ENCODE measurements at places on chromosomes 1 and 21.

- no peak for DNase-seq
Measured at GRCh38 chr1:231057410-231057809, 17.4 kb upstream of the FAM89A start.

DNA sequence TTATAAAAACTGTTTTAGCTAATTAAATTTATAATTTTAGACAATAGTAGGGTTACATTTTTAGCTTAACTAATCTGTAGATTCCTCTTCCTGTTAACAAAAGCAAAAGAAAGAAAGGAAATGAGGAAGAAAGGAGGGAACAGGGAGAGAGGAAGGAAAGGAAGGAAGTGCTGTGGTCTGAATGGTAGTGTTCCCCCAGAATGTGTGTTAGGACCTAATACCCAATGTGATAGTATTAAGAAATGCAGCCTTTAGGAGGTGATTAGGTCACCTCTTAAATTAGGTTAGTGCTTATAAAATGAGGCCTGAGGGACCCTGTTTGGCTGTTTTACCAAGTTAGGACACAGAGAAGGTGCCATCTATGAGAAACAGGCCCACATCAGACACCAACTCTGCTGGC is 136.9 kb upstream of the SAMSN1 start:
- no peak for DNase-seq

- DNase-seq, result no peak
Measured at GRCh38 chr1:237387144-237387505, 345.1 kb downstream of the RYR2 start.

DNA sequence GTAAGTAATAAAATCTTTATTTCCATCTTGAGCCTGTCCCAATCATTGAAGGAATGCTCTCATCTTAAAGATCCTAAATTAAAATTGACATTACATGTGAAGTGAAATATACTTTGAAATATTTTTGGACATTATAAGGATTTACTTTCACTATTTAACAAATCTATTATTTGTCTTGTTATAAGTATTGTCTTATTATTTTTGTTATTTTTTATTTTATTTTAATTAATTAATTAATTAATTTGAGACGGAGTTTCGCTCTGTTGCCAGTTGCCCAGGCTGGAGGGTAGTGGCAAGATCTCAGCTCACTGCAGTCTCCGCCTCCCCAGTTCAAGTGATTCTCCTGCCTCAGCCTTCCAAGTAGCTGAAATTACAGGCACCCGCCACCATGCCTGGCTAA is 343.2 kb downstream of the DPYD start:
- DNase-seq, result no peak

GRCh38 chr1:11731691-11732283 is 4.1 kb upstream of the AGTRAP start:
- DNase-seq, result no peak

DNA sequence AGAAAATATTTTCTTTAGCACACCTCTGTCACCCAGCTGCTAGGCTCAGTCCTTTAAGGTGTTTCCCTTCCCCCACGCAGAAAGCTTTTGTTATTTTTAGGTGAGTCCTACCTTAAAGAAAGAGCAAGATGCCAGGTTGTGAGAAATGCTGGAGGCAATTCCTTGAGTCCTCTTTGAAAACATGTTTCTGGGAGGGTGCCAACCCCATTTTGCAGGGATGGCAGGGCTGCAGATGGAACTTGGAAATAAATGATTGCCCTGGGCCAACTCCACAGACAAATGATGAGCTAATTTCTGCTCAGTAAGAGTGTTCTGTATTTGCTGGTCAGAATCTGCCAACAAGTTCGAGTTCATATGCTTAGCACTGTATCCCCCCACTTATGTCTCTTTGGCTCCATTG is 119.2 kb upstream of the RAB3GAP2 start:
- DNase-seq, result no peak

GRCh38 chr1:16938351-16939321 is 16.9 kb downstream of the CROCC start:
- no peak for DNase-seq

- DNase-seq, result no peak
Measured at GRCh38 chr1:209434631-209435217, 148.8 kb upstream of the CAMK1G start.

- DNase-seq, result no peak
Measured at GRCh38 chr1:82486468-82486867, 685.7 kb downstream of the ADGRL2 start.

- DNase-seq, result peak; percentile 17
Measured at GRCh38 chr1:226061841-226062557, 517 bp upstream of the H3-3A start.

DNA sequence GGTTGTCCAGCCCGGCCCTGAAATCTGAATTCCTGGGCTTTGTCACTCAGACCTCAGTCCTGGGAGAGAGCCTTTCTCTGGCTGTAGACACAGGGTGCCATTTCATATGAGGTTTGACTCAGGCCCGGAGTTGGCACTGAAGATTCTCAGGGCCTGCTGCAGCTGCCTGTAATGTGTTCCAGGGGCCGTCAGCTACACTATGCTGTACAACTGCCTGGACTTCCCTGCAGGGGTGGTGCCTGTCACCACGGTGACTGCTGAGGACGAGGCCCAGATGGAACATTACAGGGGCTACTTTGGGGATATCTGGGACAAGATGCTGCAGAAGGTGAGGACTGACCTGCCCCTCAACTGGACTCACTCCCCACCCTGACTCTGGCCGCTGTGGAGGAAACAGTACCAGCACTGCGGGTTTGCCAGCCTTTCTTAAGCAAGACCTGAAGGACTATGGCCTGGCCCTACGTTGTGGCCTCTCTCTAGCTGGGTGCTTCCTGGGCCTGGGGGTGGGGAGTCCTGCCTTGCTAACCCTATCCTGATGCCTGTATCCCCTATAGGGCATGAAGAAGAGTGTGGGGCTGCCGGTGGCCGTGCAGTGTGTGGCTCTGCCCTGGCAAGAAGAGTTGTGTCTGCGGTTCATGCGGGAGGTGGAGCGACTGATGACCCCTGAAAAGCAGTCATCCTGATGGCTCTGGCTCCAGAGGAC is 18.9 kb downstream of the FAAH start:
- no peak for DNase-seq

- no peak for DNase-seq
Measured at GRCh38 chr21:17545007-17545406, 32.2 kb downstream of the CXADR start.

- no peak for DNase-seq
Measured at GRCh38 chr1:101178688-101179491, 57.9 kb upstream of the S1PR1 start.

- no peak for DNase-seq
Measured at GRCh38 chr1:116078699-116079223, 32.4 kb upstream of the MAB21L3 start.

DNA sequence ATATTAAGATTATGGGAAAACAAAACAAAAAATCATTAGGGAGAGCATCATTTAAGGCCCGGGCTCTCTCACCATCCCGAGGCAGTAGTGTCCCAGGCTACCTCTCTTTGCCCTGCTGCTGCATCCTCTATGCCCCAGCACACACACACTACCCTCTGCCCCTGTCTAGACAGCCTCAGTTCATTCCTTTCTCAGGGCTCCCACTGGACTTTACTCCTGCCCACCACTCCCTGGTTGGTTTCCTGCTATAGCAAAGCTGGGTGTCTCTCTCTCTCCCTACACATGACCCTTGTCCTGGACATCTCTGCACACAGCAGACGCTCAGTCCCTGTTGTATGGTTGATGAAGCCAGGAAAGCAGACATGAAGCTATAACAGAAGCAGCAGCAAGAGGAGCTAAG is 30.7 kb downstream of the GNG12 start:
- DNase-seq, result no peak

GRCh38 chr1:209398313-209398991 is 185.1 kb upstream of the CAMK1G start:
- DNase-seq, result no peak

GRCh38 chr1:233144434-233144833 is 151.1 kb downstream of the PCNX2 start:
- DNase-seq, result no peak

GRCh38 chr1:39835935-39836594 is 47.2 kb downstream of the TRIT1 start:
- no peak for DNase-seq

DNA sequence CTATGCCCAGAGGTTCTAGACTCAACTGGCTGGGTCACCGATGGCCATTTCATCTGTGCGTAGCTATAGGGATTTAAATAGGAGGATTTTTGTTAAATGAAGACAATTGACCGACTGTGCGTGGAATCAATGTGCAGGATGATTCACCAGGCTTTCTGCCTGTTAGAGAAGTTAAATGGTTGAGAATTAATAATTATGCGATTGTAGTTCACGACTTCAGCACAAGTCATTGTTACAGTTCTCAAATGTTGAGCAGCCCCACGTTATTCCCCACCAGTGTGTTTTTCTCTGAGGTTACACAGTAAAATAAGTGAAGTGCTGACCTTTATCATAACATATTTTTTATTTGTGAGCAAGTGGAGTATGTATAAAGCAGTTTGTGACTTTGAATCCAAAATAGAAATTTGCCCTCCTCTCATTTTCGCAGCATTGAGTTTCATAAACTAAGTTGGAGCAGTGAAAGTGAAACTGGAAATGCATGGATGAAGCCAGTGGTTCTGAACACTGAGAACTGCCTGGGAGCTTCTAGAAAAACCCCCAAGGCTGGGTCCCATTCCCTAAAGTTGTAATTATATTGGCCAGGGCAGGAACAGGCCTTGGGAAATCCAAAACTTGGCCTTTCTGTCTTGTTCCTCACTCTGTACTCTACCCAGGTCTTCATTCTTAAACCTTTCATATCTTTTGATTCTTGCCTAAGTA is 102.6 kb downstream of the GALNT2 start:
- DNase-seq, result no peak

DNA sequence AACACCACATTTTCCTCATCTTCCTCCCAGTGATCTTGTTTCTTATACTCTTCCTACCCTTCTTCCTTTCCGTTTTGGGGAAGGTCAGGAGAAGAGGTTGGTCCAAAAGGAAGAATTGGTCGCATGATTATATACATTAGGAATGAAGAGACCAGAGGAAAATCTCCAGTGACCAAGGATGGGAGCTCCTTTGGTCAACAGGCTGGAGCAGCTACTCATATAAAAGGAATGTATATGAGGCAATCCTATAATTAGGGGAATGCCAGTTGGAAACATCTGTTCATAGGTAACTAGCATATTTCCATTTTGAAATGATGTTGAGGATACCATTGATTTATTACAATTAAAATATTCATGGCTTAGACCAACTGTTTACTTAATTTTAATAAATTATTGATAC is 114.5 kb downstream of the LRRC40 start:
- DNase-seq, result no peak

- no peak for DNase-seq
Measured at GRCh38 chr1:34918977-34919561, 10.4 kb downstream of the DLGAP3 start.

DNA sequence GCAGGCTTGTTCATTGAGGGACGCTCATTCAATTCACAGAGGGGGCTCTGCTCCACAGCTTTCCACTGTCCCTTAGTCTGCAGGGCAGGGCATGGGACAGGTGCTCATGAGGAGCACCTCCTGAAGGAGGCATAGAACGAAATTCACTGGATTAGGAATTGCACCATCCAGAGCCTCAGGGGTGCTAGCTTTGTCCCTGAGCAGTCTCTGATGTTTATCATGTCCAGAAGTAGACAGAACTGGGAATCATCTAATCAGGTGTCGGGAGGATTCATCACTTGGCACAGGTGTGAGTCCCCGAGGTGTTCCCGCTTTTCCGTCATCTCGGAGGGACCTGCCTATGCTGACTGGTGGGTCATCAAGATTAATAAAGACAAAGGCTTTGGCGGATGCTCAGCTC is 321.4 kb downstream of the AJAP1 start:
- no peak for DNase-seq

Data from stimulated activated CD4-positive, alpha-beta T cell treated with anti-CD3 and anti-CD28 coated beads, Interleukin-12 subunit alpha, Interleukin-12 subunit beta, amount 100 ng/mL, for 24 hours (primary cell).